CD4-positive, alpha-beta T cell treated with Interleukin-2 at 100 ng/mL for 4 hours (primary cell): ENCODE measurements at places on chromosomes 7 and 10.
A peak's percentile ranks its signal among the peaks of the same experiment; 100 is the strongest.

GRCh38 chr7:73746378-73746777 lies 7.8 kb upstream of the ABHD11 start:
- no peak for DNase-seq

- DNase-seq: no peak
Observed at GRCh38 chr10:86898511-86898910, 58.9 kb downstream of the MMRN2 start.

GRCh38 chr7:16668978-16669377 lies 23.0 kb downstream of the BZW2 start:
- no peak for DNase-seq

- no peak for DNase-seq
Observed at GRCh38 chr7:27208998-27209397, 9.1 kb upstream of the HOXA13 start.

GRCh38 chr10:130551676-130552075 lies 415.5 kb downstream of the GLRX3 start:
- no peak for DNase-seq

DNA sequence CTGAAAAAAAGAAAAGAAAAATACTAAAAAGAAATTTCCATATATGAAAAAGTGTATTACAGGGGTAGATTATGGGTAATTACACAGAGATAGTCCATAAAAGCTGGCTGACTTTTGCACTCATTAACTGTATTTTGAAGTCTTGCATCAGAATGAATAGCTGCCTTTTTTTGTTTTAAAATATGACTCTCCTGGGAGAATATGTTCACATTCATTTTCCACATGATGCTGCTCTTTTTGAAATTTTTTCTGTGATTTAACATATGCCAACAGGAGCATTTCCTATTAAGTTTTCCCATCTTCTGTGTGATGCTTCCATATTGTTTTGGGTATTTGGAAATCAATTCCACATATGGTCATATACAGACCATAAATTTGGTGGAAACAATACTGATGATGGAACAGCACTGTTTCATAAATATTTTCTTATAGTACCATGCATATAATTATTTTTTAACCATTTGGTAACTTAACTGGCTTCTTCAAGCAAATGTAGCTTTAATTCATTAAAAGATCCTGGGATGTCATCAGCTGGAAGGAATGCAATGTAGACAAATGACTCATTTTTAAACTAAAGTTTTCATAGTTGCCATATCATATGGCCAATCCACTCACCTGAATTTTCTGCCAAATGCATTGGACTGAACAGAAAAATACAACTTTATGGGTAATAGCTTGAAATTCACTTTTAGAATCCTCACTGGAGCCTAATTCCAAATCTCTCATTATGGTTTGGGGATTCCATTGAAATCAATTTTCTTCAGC lies 313.9 kb upstream of the GLI3 start:
- no peak for DNase-seq

DNA sequence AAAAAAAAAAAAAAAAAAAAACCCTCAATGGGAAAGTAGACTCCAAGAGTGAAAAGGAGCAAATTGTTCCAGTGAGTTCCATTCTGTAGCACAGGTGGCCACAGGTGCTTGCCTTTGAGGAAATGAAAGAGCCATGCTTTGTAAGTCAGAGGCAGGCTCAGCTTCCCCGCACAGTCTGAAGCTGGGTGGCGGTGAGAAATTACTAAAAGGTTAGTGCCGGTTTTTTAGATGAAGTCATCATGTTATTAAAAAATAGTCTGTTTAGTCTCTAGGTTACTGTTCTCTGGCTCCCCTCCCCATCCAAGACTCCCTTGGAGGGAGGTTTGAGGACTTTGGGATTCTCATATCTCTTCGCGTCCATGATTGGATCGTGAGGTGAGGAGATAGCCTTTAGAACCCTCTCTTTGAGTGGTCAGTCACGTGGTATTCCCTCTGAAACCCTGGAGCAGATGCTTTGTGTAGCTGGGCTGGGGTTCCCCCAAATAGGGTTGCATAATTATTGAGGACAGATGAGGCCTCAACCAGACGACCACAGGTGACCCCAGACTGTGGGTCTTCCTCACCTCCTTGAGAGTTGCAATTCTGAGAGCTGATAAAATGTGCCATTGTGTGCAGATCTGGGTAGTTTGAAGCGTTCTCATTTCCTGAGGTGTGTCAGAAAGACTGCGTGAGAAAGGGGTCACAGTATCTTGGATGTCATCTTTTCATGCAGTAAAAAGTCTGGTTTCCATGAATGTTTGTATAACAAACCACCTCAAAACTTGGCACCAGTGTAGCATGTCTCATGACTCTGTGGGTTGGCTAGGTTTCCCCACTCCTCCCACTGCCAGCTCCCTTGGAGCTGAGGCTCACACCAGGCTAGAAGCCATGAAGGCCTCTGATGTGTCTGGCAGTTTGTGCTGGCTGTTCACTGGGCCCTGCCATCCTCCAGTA lies 27.1 kb downstream of the OGDH start:
- DNase-seq: peak; percentile 90

- DNase-seq: no peak
Observed at GRCh38 chr10:125441151-125441550, 241.8 kb downstream of the TEX36 start.

DNA sequence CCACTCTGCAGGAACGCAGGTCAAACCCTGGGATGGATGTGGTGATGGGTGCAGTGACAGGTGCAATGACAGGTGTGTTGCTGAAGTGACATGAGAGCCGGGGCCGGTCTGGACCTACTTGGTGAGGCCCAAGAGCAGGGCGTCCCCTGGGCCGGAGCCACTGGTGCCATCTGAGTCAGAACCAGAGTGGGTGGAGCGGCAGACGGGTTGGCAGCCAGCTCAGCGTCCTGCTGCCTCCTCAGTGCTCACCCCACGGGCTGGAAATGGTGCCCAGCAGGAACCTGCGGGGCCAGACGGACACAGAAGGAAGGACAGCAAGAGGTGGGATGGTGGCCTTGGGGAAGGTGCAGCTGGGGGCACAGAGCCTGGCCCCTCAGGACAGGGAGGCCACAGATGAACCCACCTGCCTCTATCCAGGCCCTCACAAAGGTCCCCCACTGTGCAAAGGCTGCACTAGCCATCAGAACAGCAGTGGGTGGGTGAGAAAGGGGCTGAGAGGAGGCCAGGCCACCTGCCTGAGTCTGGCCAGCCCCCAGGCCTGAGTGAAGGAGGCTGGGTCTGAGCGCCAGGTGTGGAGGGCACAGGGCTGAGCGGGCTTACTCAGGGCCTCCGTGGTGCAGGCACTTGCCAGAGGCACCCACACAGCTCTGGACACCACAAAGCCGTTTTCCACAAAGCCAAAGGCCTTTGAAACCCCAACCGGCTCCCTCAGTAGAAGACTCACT lies 129.0 kb upstream of the PPP2R2D start:
- DNase-seq: no peak

GRCh38 chr7:136900005-136900404 lies 31.6 kb downstream of the CHRM2 start:
- no peak for DNase-seq

GRCh38 chr10:60964257-60965235 lies 20.6 kb upstream of the RHOBTB1 start:
- peak; percentile 59 for DNase-seq

DNA sequence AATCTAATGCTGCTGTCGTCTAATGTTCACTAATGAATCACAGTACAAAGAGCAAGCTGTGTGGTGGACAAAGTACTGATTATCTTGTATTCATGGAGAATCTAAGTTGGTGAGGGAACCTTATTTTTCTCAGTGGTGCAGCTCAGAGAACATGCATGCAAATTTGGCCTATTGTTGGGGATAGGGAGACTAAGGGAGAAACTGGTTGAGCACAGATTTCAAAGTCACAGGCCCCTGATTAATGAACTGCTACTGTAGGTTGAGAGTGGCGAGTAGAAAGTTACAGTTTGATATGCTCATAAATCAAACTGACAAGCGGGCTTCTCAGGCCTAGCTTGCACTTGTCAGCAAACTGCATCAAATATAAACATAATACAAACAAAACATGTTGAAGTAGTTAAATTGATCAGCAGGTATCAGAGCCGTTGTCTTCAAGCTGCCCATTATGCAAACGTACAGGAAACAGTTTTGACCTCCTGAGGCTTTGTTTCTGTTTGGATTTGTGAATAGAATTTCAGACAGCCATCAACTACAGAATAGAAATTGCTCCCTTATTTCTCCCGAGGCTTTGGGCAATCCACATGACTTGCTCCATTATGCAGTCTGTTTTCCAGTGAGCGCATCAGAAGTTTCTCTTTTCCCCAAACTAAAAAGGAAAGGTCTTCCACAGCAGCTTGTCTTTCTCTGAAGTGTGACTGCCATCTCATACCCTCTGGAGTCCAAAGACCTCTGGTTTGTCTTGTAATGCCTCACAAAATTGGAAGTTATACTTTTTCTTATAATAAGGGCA lies 215.8 kb downstream of the FOXP2 start:
- DNase-seq: no peak

DNA sequence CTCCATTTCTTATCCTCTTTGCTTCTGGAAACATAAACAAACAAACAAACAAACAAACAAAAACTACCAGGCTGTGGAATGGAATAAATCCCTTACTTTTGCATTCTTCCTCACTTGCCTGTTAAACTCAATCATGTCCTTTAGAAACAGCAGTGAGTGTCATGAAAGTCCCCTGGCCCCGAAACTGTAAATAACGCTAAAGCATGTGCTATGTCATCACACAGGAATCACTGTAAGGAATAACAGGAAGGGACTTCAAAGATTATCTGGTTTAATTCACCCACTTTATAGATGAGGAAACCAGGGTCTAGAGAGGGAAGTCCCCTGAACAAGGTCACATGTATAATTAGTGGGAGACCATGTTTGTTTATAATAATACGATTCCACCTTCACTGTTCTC lies 159.4 kb upstream of the MEOX2 start:
- no peak for DNase-seq

DNA sequence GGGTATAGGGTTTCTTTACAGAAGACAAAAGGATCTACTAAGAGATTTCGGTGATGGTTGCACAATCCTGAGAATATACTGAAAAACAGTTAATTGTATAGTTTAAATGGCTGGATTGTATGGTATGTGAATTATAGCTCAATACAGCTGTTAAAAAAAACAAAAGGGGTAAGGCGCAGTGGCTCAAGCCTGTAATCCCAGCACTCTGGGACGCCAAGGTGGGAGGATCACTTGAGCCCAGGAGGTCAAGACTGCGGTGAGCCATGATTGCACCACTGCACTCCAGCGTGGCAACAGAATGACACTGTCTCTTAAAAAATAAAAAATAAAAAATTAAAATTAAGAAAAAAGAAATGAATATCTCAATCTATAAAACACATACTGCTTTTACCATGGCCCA lies 18.5 kb downstream of the ESYT2 start:
- no peak for DNase-seq

DNA sequence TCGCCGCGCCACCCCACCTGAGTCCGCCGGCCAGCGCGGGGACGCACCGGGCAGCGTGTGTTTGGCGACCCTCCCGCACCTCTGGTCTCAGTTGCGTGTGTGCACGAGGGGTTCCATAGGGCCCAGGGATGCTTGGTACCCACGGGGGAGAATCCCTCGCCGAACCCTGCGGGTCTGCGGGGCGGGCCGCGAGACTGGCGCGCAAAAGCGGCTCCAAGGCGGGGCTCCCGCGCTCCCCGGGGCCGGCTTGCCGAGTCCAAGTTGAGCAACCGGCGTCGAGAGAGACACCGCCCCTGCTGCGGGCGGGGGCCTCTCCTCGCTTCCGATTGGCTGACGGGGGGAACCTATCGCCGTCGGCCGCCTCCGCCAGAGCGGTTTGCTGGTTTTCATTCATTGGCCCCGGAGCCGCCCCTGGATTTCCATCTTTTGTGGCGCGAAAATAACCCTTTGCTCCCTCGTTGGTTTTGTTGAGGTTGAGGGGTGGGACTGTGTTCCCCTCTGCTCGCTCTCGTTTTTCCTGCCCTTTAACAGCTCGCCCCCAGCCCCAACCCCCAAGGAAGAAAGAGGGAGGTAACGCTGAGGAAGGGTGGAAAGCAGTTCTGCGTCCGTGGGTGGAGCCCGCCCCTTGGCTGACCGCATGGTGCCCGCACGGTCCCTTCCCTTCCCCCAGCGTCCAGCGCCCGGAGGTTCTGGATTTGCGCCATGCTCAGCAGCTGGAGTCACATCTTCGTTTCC lies 4.0 kb upstream of the IGF2BP3 start:
- DNase-seq: peak; percentile 39

DNA sequence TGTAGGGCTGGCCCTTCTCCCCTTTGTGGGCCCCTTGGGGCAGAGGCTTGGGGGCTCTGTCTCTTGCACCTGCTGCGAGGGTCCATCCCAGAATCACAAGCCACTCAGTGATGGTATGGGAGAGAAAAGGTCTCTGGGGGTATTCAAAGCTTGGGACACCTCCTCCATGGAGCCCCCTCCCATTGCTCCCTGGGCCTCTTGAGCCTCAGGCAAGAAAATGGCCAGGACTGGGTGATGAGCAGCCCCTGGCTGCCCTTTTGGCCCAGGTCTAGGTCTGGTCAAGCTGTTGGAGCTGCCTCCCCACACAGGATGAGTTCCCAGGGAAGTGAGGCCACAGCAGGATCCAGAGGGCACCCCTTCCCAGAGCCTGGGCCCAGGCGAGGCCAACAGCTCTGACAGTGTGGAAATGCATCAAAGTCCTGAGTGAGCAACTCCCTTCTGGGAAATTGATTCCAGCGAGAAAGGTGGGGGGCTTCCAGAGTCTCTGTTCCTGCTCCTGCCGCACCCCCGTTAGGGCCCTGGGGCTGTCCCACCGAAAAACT lies 3.4 kb upstream of the MYL7 start:
- no peak for DNase-seq

- DNase-seq: no peak
Observed at GRCh38 chr7:26169271-26169670, 17.3 kb downstream of the NFE2L3 start.

- DNase-seq: no peak
Observed at GRCh38 chr7:69190763-69191162, 407.5 kb upstream of the AUTS2 start.

DNA sequence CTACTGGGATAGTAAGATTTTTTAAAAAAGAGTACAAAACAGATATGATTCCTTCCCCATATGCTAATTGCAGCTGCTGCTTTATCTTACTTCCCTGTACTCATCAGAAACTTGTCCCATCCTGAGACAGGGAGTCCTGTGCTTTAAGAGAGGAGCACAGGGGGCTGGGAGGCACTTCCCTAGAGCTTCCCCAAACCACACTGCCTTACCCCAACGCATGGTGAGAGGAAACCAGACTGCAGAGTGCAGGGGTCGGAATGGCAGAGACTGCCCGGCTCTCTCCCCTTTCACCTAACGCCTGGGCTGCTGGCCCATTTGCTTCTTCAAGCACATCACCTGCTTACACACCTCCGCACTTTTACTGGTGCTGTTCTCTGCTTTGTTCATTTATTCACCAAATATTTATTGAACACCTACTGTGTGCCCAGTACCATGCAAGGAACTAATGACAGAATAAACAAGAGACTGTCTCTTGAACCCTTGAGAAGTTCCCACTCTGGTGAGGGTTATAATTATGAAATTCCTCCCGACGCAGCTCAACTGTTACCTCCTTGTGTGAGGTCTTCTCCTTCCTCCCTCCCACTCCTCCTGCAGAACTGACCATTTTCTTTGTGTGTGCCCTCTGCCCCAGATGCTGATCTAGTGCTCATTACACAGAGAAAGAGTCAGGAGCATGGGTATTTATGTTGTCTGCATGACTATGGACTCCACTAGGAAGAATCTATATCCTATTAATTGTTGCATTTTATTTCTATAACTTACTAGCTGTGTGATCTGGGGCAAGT lies 289.7 kb downstream of the TCF7L2 start:
- no peak for DNase-seq

GRCh38 chr7:24654305-24654704 lies 81.1 kb downstream of the PALS2 start:
- DNase-seq: no peak

- no peak for DNase-seq
Observed at GRCh38 chr10:86368046-86368445, 1.5 kb upstream of the GRID1 start.
